ENCODE measurements at places on chromosomes 12 and 14. TPM values are rescaled to one million over a fixed set of nuclear protein-coding genes. Genes with fewer than 3 reads are reported as not detected.
A peak's percentile ranks its signal among the peaks of the same experiment; 100 is the strongest.

GRCh38 chr14:73262427-73263183, 25.3 kb downstream of the PAPLN start:
- H3K36me3 ChIP-seq, result no peaks in the 10 kb centered on the region
- H3K4me1 ChIP-seq, result peaks cover 3% of the 10 kb centered on the region
- no peaks in the 10 kb centered on the region for H3K27me3 ChIP-seq

- H3K4me1 ChIP-seq, result no peaks in the 10 kb centered on the region
- DNase-seq, result no peak
- no peaks in the 10 kb centered on the region for H3K27me3 ChIP-seq
- no peak overlapping the region for H3K4me3 ChIP-seq
- H3K36me3 ChIP-seq, result no peaks in the 10 kb centered on the region
Measured at GRCh38 chr14:70890826-70891659, 16.2 kb upstream of the PCNX1 start.

DNA sequence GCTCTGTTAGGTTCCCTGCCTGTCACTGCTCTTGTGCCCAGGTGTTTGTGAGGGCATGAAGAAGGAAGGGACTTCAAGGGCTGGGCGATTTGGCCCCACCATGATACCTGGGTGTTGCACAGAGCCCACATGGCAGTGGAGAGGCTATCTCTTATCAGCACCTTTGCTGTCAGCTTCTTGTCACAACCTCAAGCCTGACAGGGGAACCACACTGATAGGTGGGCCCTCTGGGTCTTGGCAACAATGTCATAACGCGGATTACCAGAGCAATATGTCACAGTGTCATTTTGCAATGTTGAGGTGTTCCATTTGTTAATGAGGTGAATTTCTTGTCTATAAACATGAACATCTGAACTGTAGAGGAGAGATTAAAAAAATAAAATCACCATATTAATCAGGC, 22.9 kb upstream of the CACNA1C start:
- H3K27ac ChIP-seq, result no peak overlapping the region
- H3K27me3 ChIP-seq, result peaks cover 3% of the 10 kb centered on the region
- no peak for DNase-seq
- 0 out of 2 replicates have a peak, but pooled peaks cover 3% of the 10 kb centered on the region for H3K4me1 ChIP-seq
- no peaks in the 10 kb centered on the region for H3K36me3 ChIP-seq

DNA sequence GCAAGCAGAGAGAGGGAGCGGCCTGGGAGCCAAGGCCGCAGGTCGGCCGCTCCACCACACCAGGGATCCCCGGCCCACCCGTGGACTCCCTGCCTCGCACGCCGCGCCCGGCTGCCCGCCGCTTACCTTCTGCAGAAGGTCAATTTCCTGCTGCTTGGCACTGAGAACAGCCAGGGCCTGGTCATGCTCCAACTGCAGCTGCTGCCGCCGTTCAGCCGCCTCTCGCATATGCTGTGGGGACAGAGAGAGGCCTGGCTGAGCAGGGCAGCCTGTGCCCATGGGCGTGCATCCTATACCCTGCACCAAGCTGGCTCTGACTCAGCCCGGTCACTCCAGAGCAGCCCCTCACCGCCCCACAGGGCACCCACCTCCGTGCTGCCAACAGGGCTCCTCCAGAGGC, 141.1 kb downstream of the PIWIL1 start:
- H3K4me3 ChIP-seq, result no peak overlapping the region
- no peak for DNase-seq
- H3K36me3 ChIP-seq, result no peaks in the 10 kb centered on the region
- no peaks in the 10 kb centered on the region for H3K27me3 ChIP-seq

GRCh38 chr14:99042381-99043266, 229.4 kb downstream of the BCL11B start:
- H3K27ac ChIP-seq, result no peak overlapping the region
- H3K4me1 ChIP-seq, result no peaks in the 10 kb centered on the region
- no peaks in the 10 kb centered on the region for H3K36me3 ChIP-seq
- no peak overlapping the region for H3K4me3 ChIP-seq

GRCh38 chr12:96375170-96375569, 25.1 kb downstream of the CDK17 start:
- no peak overlapping the region for H3K27ac ChIP-seq
- no peaks in the 10 kb centered on the region for H3K4me1 ChIP-seq
- no peak overlapping the region for H3K4me3 ChIP-seq
- H3K27me3 ChIP-seq, result no peaks in the 10 kb centered on the region

DNA sequence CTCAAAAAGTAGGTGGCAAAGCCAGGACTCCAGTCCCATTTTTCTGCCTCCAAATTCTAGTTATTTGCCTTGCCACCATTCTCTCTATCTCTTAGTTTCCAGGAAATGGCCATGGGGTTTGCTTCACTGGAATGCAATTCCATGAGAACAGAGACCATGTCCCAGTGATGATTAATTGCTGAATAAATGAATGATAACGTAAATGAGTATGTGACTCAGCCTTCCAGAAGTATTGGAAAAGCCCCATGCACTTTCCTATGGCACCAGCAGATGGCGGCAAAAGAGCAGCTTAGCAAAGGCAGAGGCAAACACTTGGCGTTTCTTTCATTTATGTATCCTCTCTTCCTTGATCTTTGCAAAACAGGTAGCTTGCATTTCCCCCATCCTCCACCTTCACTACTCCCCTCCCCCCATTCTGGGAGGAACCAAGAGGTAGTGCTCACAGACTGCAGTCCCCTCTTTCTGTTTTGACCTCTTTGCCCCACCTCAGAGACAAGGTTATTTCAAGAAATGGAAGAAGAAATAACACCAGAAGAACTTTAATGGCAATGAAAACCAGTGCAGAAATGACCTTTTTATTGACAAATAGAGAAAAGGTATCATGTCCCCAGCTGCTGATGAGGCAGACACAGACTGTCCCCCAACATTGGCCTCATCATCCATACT, 21.3 kb downstream of the TBX3 start:
- peak; percentile 73 for DNase-seq
- H3K4me1 ChIP-seq, result peaks cover 29% of the 10 kb centered on the region
- peak overlapping the region; percentile 86 for H3K27ac ChIP-seq
- H3K4me3 ChIP-seq, result no peak overlapping the region

GRCh38 chr14:76920331-76921087, 94.3 kb downstream of the LRRC74A start:
- peaks cover 16% of the 10 kb centered on the region for H3K4me1 ChIP-seq
- no peak overlapping the region for H3K4me3 ChIP-seq
- H3K27me3 ChIP-seq, result no peaks in the 10 kb centered on the region
- no peaks in the 10 kb centered on the region for H3K36me3 ChIP-seq
- H3K27ac ChIP-seq, result peak overlapping the region; percentile 82

GRCh38 chr14:34122081-34122480, 171.2 kb upstream of the EGLN3 start:
- no peaks in the 10 kb centered on the region for H3K36me3 ChIP-seq
- no peak for DNase-seq
- H3K27me3 ChIP-seq, result no peaks in the 10 kb centered on the region
- no peak overlapping the region for H3K4me3 ChIP-seq
- no peak overlapping the region for H3K27ac ChIP-seq

DNA sequence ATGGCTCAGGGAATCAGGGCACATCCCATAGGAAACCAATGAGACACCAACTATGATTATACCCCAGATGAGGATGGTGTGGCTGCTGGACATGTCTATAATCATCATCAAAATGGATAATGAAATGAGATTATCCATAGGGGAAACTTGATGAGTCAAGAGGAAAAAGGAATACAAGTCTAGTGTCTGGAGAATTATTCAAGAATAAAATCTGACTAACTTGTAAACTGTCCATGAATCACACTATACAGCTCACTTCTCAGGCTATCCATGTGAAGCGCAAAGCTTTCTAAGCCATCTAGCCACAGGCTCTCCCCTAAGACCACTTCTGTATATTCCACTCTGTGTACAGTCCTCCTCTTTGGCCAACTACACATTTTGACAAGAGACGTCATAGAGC, 52.5 kb downstream of the DUSP16 start:
- H3K27me3 ChIP-seq, result no peaks in the 10 kb centered on the region
- peaks cover 28% of the 10 kb centered on the region for H3K4me1 ChIP-seq
- no peak overlapping the region for H3K27ac ChIP-seq
- H3K4me3 ChIP-seq, result no peak overlapping the region

- no peaks in the 10 kb centered on the region for H3K4me1 ChIP-seq
- no peaks in the 10 kb centered on the region for H3K36me3 ChIP-seq
- no peak overlapping the region for H3K27ac ChIP-seq
- no peaks in the 10 kb centered on the region for H3K27me3 ChIP-seq
Measured at GRCh38 chr12:97967831-97968230, 505.2 kb downstream of the RMST start.

DNA sequence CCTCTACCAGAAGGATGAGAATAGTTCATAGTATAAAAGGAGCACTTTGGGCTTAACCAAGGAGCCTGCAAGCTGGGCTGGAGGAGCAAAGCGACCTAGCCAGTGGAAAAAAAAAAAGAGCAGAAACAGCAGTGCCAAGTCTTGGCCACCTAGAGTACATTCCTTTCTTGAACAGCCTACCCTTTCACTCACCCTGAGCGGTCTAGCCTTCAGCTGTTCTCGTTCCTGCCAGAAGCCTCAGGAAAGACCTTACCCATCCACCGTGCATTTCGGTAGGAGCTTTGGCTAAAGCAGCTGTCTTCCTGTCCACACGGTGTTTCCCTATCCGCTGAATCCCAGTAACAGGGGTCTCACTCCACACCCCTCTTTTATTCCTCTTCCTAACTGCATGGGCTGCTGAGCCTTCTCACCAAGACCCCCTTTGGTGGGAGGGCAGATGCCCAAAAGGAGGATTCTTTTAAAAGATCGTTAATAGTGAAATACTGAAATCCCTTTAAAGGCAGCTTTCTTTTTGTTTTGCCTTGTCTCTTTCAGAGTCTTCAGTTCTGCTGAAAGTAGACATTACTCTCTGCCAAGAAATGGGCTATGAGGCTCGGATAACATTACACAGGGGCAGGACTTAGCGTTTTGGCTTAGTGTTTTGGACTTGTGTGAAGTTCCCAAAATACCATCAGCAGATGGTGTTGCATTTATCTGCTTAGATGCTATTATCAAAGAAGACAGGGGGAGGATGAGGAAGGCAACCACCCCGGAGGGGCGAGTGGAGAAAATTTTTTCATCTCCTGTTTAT, 88.5 kb upstream of the METAP2 start:
- H3K36me3 ChIP-seq, result no peaks in the 10 kb centered on the region
- H3K27me3 ChIP-seq, result no peaks in the 10 kb centered on the region
- peaks cover 7% of the 10 kb centered on the region for H3K4me1 ChIP-seq
- H3K27ac ChIP-seq, result no peak overlapping the region
- no peak for DNase-seq

GRCh38 chr12:123912415-123913380, 59.9 kb downstream of the CCDC92 start:
- no peaks in the 10 kb centered on the region for H3K36me3 ChIP-seq
- peak overlapping the region; percentile 63 for H3K27ac ChIP-seq
- no peaks in the 10 kb centered on the region for H3K4me1 ChIP-seq
- no peak overlapping the region for H3K4me3 ChIP-seq
- no peaks in the 10 kb centered on the region for H3K27me3 ChIP-seq

GRCh38 chr12:9619411-9620179, 11.9 kb upstream of the KLRB1 start:
- no peak overlapping the region for H3K27ac ChIP-seq
- H3K4me3 ChIP-seq, result no peak overlapping the region
- H3K4me1 ChIP-seq, result no peaks in the 10 kb centered on the region
- H3K27me3 ChIP-seq, result no peaks in the 10 kb centered on the region
- DNase-seq, result no peak

DNA sequence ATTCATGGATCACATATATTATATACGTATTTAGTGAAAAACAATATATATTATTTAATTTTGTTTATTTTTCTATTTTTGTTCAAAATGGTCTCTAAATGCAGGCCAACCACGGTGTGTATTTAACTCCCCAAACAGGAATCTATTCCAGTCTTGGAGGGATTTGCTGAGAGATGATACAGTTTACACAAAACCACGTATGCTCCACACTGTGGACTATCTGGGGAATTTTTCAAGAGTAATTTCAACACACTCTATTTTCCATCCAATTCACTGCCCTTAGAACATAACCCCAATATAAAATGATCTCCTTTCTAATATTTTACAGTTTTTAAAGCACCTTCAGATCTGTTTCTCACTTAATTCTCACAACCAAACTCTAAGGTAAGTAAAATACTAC, 15.3 kb downstream of the EML1 start:
- H3K27me3 ChIP-seq, result no peaks in the 10 kb centered on the region
- no peak overlapping the region for H3K4me3 ChIP-seq
- no peaks in the 10 kb centered on the region for H3K4me1 ChIP-seq
- no peak for DNase-seq
- H3K27ac ChIP-seq, result no peak overlapping the region

- H3K27ac ChIP-seq, result no peak overlapping the region
- H3K4me1 ChIP-seq, result no peaks in the 10 kb centered on the region
- H3K27me3 ChIP-seq, result no peaks in the 10 kb centered on the region
- no peak overlapping the region for H3K4me3 ChIP-seq
Measured at GRCh38 chr14:70955543-70956480, 48.6 kb downstream of the PCNX1 start.

- H3K36me3 ChIP-seq, result no peaks in the 10 kb centered on the region
- no peak overlapping the region for H3K27ac ChIP-seq
- H3K4me3 ChIP-seq, result no peak overlapping the region
- H3K27me3 ChIP-seq, result no peaks in the 10 kb centered on the region
Measured at GRCh38 chr12:4353785-4354208, 25.7 kb downstream of the FGF23 start.

DNA sequence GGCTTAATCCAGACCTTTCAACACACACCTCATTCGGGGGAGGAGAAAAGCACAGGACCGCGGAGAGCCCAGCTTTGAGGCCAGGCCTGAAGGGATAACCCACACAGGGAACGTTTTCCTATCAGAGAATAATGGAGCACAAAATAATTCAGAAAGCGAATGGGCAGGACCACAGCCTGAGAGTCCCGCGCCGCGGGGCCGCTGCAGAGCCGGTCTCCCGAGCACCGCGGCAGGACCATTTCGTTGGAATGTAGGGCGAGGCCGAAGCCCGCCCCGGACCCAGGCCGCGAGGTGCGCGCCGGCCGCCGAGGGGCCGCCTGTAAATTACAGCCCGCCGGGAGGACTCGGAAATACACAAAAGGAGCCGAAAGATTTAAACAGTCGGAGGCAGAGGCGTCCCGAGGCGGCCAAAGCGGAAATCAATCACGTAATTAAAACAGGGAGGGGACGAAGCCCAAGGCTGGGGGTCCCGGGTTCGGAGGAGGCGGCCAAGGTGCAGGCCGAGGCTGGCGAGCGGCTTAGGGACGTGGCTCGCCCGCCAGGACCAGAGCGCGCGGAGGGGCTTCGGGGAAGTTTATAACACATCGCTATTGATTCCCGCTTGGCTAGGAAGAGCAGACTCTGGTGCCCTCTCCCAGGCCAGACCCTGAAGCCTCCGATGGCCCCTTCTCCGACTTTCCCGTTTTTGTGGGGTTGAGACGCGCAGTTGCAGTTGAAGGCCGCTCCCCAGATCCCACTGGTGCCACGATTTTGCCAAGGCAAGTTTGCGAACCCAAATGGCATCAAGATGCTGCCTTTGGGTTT, 6.3 kb upstream of the HOXC4 start:
- DNase-seq, result no peak
- no peaks in the 10 kb centered on the region for H3K36me3 ChIP-seq
- H3K4me1 ChIP-seq, result no peaks in the 10 kb centered on the region

- no peaks in the 10 kb centered on the region for H3K36me3 ChIP-seq
- no peak overlapping the region for H3K4me3 ChIP-seq
- no peaks in the 10 kb centered on the region for H3K27me3 ChIP-seq
- DNase-seq, result no peak
- H3K4me1 ChIP-seq, result peaks cover 39% of the 10 kb centered on the region
Measured at GRCh38 chr12:63888908-63889635, 44.6 kb downstream of the SRGAP1 start.

Gene ENDOU
- 0.43 TPM for total RNA-seq

Gene STX2
- total RNA-seq, result 11.2 TPM

Gene ESR2
- 0.23 TPM for total RNA-seq

Gene MSI1
- 21.7 TPM for total RNA-seq

Gene GLT8D2
- not detected for total RNA-seq

Gene MGP
- not detected for total RNA-seq

Gene LUM
- 4.5 TPM for total RNA-seq

Gene CTSG
- total RNA-seq, result not detected

Gene KLRD1
- 0.23 TPM for total RNA-seq
